ENCODE measurements at places on chromosomes 7 and 10.

- no peak for DNase-seq
Observed at GRCh38 chr7:2527505-2528467, 8.2 kb downstream of the LFNG start.

DNA sequence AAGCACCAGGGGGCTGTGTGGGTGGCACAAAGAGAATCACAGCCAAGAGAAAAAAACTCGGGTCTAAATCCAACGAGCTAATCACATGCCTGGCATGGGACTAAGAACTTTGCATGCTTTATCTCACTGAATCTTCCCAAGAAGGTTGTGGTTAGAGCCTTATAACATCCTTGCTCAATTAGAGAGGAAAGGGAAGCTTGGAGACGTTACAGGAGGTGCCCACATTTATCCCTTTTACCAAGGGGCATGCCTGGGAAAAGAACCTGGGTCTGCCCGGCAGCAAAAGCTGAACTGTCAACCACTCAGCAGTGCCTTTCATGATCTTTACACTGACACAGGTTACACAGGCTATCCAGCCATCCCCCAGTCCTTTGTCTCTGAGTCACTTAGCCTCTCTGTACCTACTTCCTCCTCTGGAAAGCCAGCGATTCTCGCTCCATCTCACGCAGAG lies 190.1 kb downstream of the PRPF18 start:
- no peak for DNase-seq

DNA sequence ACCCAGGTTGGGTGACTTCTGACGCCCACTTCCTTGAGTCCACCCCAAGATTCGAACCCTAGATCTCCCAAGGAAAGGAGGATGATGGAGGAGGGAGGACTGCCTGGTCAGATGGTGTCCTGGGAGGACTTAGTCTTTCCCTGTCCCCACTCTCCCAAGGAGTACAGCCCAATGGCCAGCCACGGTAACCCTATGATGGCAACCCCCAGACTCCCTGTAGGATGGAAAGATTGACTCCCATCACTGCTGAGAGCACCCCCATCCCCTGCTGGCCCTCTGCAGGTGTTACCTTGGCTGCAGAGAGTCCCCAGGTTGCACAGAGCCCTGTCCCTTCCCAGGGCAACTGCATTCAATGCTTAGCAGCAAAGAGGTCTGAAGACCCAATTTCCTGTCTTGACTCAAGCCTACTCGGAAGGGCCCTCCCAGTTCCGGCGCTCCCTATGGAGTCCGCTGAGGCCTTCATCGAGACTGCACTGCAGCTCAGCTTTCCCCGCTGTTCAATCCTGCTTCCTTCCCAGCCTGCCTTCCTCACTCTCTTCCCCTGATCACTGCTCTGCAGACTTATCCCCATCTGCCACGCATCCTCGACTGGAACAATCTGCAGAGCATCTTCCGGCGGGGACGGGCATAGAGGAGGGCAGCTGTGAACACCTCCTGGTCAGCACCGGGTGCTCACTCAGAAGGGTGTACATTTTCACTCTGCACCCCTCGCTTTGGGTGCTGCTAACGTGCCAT lies 50.8 kb upstream of the OCM2 start:
- DNase-seq: no peak

DNA sequence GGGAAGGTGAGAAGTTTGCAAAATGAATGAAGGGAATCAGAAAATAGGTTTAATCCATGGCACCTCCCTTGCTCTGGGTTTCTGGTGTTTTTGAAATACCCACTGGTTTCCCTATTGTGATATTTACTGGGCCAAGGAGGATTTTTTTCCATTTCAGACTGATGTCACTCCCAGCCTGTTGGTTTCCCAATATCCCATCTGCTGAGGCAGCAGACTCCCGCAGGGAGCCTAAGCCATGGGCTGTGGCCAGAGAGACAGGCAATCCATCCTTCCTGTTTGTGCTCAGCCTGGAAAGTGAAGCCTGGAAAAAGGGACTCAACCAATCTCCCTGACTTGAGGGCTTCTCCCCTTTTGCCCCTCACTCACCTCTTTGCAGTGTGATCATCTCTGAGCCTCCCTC lies 22.8 kb downstream of the FAM107B start:
- peak; percentile 61 for DNase-seq

GRCh38 chr7:113804475-113805095 lies 114.2 kb downstream of the PPP1R3A start:
- DNase-seq: no peak

DNA sequence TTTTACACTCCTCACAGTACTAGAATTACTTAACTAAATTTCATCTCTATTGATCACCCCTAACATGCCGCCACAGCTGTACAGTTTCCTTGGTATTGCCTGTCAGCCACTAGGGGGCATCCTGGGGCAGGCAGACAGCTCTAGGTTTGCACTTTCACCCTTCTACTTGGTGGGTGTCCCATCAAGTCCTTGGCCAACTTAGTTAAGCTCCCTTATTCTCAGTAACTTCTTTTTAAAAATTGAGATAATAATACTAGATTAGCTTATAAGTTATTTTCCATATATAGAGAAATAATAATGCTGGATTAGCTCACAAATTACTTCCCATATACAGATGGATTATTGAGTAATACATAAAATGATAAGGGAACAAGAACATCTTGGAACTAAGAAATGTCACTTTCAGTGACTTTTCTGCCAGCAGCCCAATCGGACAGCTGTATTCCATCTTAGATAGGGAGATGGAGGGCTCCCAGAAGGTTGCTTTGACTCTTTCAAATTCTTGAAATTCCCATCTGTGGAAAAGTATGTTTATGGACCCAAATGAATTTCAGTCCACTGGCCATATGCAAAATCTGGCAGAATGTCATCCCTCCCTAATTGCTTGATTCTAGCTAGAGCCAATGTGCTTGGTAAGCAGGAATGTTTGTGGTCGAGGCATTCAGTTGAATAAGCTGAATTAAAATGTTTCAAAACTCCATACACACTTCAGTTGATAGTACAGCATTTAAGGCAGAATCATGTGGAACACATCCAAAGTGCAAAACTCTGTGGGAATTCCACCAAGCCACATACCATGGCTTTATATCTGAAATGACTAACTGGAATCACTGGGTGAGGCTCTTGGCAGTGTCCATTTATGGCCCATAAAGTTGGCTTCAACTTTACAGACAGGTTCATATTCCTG lies 309.7 kb downstream of the CSTF2T start:
- DNase-seq: no peak

GRCh38 chr7:101299511-101300464 lies 21.8 kb downstream of the IFT22 start:
- DNase-seq: no peak

- no peak for DNase-seq
Observed at GRCh38 chr10:45373003-45373575, 927 bp upstream of the ALOX5 start.

GRCh38 chr7:67738958-67739357 lies 742.3 kb downstream of the TYW1 start:
- DNase-seq: no peak

- no peak for DNase-seq
Observed at GRCh38 chr10:129702605-129703004, 235.6 kb downstream of the MGMT start.

- DNase-seq: no peak
Observed at GRCh38 chr7:7799138-7799537, 80.7 kb upstream of the RPA3 start.

DNA sequence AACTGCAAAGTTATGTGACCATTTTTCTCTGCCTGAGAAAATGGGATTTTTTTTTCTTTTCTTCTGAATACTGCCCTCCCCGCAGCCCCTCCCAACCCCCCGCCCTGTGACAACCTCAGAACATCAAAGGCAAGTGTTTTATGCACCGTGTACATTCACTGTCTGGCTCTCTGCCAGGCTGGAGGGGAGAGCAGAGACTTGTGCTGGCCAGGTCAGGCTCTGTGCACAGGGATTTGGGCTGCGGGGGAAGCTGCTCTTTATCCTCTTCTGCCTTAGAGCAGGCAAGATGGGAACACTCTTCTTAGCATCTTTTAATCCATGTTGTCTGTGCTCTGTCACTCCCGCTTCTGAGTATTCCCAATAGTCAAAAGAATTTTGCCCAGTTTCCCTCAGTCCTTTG lies 195.1 kb downstream of the CCSER2 start:
- no peak for DNase-seq

GRCh38 chr7:101784292-101785127 lies 32.9 kb upstream of the CUX1 start:
- DNase-seq: no peak

DNA sequence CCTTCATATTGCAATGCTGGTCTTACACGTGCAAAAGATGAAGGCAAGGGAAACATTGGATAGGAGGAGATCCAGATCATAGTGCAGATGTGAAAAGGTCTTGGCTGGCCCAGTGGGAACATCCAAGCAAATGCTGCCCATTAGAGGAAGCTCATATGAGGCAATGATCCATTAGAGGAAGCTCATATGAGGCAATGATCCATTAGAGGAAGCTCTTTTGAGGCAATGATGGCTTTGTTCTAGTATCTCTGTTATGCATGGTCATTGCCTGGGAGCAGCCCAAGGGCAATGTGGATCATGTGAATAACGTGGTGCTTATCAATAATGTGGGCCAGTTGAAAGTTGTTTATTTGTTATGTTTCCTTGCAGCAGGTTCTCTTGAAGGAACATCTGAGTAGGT lies 37.8 kb downstream of the STEAP4 start:
- no peak for DNase-seq

- DNase-seq: no peak
Observed at GRCh38 chr7:148256433-148256832, 334.1 kb upstream of the C7orf33 start.

DNA sequence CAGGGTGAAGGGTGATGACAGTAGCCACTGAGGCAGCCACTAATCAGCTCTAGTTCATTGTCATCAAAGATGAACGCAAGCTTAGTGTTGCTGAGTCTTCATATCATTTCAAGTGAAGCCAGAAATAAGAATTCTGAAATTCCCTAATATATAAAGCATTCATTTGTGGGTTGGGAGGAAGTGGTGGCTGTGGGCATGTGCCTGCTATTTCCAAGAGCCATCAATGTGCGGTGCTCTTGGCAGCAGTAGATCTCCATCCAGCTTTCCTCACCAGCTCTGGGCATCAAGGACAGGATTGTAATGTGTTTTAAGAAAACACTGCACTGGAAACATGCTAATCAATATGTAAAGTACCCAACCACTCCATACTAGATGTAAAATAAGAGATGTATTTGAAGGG lies 202.5 kb upstream of the AHR start:
- DNase-seq: no peak

- no peak for DNase-seq
Observed at GRCh38 chr10:108005627-108006026, 841.1 kb upstream of the SORCS1 start.

- DNase-seq: no peak
Observed at GRCh38 chr7:36863901-36864701, 139.8 kb upstream of the AOAH start.

GRCh38 chr10:86252556-86252955 lies 114.0 kb downstream of the GRID1 start:
- no peak for DNase-seq

- DNase-seq: no peak
Observed at GRCh38 chr7:30735631-30736030, 16.3 kb upstream of the INMT start.
